Brain pericyte (primary cell): ENCODE measurements at places on chromosomes 7 and 10.

- no peak for DNase-seq
Measured at GRCh38 chr7:20190560-20191390, 26.4 kb downstream of the MACC1 start.

GRCh38 chr7:151484971-151485707 lies 34.6 kb downstream of the RHEB start:
- no peak for DNase-seq

DNA sequence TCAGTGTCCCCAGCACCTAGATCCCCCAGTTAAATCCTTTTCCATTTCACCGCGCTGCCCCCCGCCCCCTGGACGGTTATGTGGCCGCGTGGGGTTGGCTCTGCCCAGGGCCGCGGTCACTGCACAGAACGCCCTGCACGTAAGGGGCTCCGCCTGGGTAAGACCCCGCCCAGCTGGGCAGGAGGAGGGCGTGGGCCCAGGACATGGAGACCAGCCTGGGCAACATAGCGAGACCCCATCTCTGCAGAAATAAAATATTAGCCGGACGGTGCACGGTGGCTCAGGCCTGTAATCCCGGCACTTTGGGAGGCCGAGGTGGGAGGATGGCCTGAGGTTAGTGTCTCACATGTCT lies 650 bp upstream of the ZFAND2A start:
- no peak for DNase-seq

- peak; percentile 6 for DNase-seq
Measured at GRCh38 chr10:32005050-32005449, 51.2 kb downstream of the KIF5B start.

DNA sequence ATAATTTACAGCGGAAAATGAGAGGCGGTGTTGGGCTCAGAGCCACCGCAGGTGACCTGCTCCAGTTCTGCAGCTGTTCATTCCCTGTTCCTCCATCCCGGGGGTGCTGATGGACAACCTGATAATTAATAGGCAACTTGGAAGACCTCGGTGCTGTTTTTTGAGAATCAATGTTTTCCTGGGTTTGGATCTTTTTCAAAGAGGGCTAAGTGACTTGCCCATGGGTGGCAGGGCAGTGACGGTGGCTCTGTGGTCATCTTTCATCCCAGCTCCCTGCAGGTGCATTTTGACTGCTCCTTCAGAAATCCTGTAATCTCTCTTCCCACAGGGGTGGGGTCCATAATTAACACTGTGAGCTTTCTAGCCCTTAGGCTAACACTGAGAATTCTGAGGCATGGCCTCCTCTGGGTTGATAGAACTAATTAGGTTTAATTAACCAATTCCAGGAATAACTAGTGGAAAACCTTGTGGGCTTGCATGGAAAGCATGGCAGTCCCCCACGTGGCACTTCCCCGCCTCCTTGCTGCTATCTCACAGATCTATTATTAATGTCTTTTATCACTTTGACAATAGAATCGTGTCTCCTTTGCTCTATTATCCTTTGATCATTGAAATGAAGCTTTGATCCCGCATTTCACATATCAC lies 217.9 kb downstream of the GLRX3 start:
- no peak for DNase-seq

DNA sequence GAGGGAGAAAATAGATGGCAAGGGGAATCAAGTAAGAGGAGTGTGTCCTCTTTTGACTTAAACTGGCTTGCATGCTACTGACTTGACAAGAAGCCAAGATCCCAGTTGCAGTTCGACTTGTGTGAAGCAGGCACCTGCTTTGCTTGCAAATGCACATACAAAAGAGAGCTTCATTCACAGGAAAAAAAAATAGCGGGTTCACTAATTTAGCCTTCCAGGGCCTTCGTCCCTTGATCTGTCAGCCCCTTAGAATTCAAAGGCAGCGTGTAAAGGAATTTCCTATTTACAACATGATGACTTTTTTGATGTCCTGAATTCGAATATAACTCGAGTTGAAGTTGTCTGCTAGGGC lies 192.1 kb downstream of the CELF2 start:
- no peak for DNase-seq

DNA sequence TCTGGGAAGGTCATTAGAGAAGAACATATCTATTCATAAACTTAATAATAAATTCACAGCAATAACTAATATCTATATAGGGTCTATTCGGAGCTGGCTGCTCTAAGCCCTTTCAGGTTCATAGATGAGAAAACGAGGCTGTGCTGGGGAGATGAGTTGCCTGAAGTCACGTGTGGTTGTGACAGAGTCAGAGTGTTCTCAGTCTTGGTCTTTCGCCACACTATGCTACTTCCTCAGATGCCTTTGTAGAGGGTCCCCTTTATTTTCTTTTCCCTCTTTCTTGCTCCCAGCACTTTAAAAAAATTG lies 43.7 kb upstream of the FAM180A start:
- no peak for DNase-seq

- no peak for DNase-seq
Measured at GRCh38 chr10:29734640-29734961, 99.8 kb upstream of the SVIL start.

DNA sequence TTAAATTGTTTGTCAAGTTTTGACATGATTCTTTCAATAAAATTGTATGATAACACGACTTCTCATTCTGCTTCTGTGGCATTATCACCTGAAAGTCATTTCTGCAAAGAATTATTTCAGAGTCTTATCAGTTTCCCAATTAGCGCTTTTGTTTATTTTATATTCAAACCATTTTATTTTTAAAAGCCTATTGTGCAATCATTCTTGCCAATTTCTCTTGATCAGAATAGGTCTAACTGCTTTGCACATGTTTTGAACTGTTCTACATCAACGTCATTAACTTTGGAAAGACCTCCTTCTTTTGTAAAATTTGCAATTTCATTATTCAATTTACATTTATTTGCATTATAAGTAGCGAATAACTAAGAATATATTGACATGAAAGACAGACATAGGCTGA lies 758.1 kb downstream of the CNTNAP2 start:
- DNase-seq = no peak

DNA sequence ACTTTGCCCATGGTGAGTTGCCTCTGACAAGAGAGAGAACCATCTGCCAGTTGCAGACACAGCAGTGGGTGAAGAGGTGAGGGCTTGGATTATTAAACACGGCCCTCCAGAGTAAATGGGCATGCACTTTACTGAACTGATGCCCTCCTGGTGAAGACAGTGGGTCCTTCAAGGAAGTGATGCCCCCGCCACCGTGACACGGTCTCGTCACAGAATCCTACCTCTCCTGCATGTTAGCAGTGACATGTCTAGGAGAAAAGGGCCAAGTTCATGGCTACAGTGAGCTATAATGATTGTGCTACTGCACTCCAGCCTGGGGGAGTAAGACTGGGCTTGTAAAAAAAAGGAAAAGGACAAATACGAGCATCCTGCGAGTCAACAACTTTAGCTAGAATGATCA lies 2.4 kb downstream of the BNIP3 start:
- no peak for DNase-seq

- DNase-seq = no peak
Measured at GRCh38 chr10:29141761-29142160, 147.1 kb upstream of the LYZL1 start.

GRCh38 chr7:74262639-74263398 lies 8.6 kb upstream of the RFC2 start:
- no peak for DNase-seq

- DNase-seq = no peak
Measured at GRCh38 chr10:69303632-69304051, 25.3 kb downstream of the HK1 start.

GRCh38 chr7:114788706-114789105 lies 133.2 kb upstream of the MDFIC start:
- DNase-seq = no peak

GRCh38 chr10:85784792-85785191 lies 581.8 kb downstream of the GRID1 start:
- DNase-seq = no peak

- DNase-seq = no peak
Measured at GRCh38 chr7:30634634-30635201, 40.0 kb downstream of the GARS1 start.

GRCh38 chr7:17142831-17143541 lies 155.5 kb upstream of the AHR start:
- DNase-seq = no peak

DNA sequence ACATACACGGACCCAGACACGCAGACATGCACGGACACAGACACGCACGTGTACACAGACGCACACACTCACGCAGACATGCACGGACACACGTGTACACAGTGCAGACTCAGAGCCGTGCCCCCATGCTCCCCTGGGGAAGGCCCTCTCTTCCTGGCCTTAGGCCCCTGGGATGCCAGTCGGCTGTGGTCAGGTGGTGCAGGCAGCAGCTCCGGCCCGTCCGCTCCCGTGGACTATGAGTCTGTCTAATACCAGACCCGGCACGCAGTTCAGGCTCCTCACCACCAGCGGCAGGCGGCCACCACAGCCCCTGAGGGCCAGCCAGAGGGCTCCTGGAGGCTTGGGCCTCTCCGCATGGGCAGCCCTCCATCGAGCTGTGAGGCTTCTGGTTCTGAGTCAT lies 52.0 kb upstream of the NKX6-2 start:
- DNase-seq = no peak

GRCh38 chr10:62559481-62560200 lies 185.5 kb downstream of the ZNF365 start:
- DNase-seq = no peak

- DNase-seq = no peak
Measured at GRCh38 chr7:98238076-98238475, 14.0 kb downstream of the TECPR1 start.

DNA sequence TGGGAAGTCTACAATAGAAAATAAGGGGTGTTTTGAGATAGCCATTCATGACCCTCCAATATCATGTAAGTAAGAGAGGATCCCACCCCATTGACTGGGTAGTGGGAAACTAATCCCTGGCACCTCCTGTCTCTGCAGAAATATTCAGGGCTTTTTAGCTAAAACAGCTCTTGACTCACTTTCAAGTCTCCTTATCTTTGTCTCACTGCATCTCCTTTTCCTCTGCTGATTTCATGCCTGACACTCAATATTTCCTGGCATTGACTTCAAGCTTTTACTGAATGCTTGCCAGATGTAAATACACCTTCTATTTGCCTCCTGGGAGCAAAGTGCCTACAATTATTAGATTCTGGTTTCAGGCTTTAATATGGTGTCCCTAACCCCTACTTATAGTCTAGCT lies 57.1 kb downstream of the CHRM2 start:
- DNase-seq = no peak

DNA sequence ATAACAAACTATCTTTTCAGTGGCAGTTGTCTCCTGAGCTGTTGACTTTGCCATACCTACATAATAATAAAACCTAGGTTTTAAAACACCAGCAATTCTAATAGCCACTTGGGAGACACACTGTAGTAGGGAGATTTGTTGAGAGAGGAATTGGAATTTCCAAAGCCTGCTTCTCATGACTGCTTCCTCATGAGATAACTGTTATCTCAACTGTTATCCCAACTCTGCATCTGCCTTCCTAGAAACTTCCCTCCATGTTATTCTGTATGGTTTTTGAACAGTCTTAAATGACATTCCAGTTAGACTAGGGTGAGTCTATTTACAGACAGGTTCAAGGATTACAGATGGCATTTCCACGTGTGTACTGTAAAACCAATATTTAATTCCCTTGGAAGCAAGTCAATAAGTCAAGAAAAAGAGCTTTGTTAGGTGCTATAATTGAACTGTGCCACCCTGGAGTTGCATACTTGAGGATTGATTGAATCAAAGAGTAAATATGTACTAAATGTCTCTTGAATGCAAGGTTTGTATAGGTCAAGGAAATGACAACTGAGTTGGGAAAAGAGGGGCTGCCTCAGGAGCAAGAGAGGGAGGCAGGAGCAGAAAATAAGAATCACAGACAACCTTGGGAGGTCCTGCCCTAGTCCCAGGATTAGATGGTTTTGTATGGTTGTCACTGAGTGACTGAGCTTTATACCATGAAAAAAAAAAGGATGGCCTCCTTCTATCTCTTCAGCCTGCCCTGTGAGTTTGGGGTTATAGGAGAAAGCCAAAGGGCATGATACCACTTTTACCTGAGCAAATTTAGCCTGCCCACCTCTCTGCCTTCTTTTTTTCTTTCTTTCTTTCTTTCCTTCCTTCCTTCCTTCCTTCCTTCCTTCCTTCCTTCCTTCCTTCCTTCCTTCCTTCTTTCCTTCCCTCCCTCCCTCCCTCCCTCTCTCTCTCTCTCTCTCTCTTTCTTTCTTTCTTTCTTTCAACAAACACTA lies 9.9 kb upstream of the TM9SF3 start:
- DNase-seq = no peak

GRCh38 chr10:90746829-90747228 lies 111.0 kb downstream of the HTR7 start:
- DNase-seq = no peak

- no peak for DNase-seq
Measured at GRCh38 chr7:80639011-80639410, 569 bp downstream of the CD36 start.

GRCh38 chr10:112585126-112585525 lies 138.1 kb downstream of the VTI1A start:
- DNase-seq = no peak

DNA sequence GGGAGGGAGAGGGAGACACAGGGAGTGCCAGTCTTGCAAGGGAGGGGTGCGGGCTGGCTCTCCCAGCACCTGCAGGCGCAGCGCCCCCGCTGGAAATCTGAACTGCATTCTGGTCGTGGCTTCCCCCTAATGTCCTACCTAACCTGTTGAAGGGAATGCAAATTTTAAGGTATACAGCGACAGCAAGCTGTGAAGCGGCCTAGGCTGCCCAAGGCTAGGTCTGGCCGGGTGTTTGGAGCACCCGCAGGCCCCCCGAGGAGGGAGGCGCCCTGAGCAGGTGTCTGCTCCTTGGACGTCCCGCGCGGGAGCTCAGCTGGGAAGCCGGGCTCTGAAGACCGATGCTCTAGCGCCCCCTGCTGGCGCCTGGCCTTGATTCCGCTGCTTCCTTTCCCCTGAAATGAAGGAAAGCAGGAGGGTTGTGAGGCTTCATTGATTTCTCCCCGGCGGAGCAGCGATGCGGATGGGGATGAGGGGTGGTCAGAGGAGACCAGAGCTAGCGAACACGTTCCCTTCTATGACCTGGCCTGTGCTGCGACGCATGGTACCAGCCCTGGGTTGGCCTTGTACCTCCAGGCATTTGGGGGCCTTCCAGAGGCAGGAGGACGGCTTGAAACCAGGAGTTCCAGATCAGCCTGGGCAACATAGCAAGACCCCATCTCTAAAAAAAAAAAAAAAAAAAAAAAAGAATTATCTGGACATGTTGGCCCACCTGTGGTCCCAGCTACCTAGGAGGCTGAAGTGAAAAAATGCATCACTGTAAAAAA lies 601.3 kb downstream of the GALNT17 start:
- DNase-seq = no peak

- no peak for DNase-seq
Measured at GRCh38 chr7:44098092-44099068, 5.8 kb upstream of the AEBP1 start.

- DNase-seq = no peak
Measured at GRCh38 chr7:8938044-8938805, 504.8 kb downstream of the NXPH1 start.

- no peak for DNase-seq
Measured at GRCh38 chr10:43878386-43878785, 229.7 kb upstream of the ZNF32 start.

DNA sequence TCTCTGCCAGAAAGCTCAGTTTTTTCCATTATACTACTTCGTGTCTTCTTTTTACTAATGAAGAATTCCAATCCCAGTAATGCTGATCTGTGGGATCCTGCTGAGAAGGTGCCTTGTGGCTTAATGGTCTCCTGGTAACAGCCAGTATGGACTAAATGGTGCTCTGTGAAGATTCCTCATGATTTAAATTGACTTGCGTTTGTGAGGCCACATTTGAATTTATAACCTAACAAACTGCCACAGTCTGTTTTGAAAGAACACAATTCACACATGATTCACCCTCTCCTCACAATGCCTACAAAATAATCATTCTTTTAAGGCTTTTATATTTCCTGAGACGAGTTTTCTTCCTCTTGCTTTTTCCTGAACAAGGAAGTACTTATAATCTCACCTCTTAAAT lies 140.0 kb downstream of the MBL2 start:
- no peak for DNase-seq
